Astrocyte of the spinal cord (primary cell): ENCODE measurements at places on chromosomes 12 and 14.
A peak's percentile ranks its signal among the peaks of the same experiment; 100 is the strongest.

DNA sequence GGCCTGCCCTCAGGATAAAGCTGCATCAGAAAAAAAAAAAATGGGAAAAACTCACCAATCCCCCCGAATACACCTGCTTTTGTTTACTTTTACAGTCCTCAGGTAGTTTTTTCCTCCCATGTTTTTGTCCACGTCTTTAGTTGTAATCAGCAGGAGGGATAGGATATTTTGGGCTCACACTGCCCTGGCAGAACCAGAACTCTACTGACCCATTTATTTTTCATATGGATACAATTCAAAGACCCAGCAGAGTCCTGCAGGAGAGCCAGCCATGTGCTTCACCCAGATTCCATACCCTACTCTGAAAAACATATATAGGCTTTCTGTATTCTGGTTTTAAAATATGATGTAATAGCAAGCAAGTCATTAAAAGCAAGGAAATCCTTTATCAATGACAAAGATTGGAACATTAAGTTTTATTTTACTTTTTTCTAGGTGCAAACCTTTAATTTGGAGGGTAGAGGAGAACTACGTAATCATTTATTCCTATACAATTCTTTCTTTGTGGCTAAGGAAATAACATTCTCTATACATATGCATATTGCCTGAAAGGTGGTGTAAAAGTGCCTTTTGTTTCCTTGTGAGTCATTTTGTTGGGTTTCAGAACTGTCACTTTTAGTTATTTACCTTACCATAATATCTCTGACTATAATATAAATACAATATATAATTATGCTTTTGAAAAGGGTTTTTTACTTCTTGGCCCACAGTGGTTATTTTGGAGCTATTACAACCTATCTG is 19.1 kb downstream of the DACT1 start:
- DNase-seq: no peak

- DNase-seq: peak; percentile 6
Observed at GRCh38 chr12:5872745-5873144, 72.3 kb downstream of the ANO2 start.

GRCh38 chr12:117820216-117820907 is 148.4 kb downstream of the KSR2 start:
- no peak for DNase-seq

DNA sequence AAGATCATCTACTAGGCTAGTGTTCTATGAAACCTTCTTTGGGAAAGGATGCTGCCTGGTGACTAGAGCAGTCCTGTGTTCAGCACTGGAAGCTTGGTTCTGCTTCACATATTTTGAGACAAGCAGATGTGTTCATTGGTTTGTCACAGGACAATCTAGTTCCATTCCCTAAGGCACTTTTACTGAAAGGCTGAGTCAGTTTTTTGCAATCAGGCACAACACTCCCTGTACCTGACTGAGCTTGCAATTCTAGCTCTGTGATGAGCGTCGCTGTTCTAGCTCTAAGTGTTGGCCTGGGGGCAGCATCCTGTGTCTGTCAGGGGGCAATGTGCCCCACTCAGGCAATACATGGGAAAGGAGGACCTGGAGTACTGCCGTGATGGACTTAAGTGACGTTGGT is 144.4 kb downstream of the CAND1 start:
- no peak for DNase-seq

- DNase-seq: no peak
Observed at GRCh38 chr14:64693810-64694165, 10.4 kb upstream of the PLEKHG3 start.

GRCh38 chr12:109535863-109536250 is 37.4 kb downstream of the MMAB start:
- no peak for DNase-seq

GRCh38 chr12:76003355-76003638 is 28.3 kb downstream of the PHLDA1 start:
- DNase-seq: no peak

GRCh38 chr12:123115409-123116121 is 35.3 kb downstream of the PITPNM2 start:
- peak; percentile 91 for DNase-seq

GRCh38 chr12:3216726-3217682 is 139.8 kb downstream of the TSPAN9 start:
- peak; percentile 78 for DNase-seq

DNA sequence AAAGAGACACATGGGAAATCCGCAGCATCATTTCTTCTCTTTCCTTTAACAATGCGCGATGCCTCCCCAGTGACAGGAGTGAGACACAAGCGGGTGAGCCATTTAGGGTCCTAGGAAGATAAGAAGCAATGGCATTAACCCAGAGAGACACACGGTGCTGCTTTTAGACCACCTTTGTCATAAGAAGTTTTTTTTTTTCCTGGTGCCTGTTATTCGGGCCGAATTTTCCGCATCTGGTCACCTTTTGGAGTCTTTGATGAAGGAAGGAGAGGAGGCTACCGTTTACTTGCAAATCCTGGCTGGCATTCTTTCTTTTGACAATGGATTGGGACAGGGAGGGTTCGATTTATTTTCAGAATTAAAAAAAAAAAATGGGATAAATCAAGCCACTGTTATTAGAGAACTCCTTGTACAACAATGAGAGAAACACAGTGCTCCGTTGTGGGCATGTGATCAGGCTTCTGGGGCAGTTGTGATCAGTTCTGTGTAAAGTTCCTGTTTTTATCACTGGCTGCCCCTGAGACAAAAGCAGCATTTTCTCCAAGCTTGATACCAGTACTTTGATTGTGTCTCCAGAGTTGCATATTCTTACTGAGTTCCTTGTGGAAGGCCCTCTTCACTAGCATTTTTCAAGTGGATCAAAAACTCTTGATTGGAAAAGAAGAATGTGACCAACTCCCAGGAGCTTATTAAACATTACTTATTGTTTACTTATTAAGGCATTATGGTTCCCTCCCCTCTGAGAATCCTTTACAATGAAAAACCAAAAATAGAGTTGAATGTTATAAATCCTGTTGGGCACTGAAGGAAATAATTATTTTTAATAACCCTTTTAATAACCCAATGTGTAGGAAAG is 1.1 kb downstream of the DIP2B start:
- peak; percentile 23 for DNase-seq

GRCh38 chr12:85951823-85952222 is 77.7 kb downstream of the NTS start:
- DNase-seq: peak; percentile 39

DNA sequence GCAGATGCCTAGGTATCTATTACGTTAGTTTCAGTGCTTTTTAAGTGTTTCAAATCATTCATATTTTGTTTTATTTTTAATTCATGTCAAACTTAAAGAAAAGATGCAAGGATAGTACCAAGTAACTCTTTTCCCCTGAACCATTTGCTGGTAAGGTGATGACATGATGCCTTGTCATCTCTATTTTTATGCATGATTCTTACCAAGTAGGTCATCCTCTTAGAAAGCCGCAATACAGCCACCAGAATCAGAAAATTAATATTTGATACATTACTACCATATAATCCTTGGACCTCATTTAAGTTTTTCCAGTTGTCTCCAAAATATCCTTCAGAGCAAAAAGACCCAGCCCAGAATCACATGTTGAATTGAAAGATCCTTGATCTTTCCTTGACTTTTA is 22.3 kb downstream of the ATP5MC2 start:
- DNase-seq: no peak

DNA sequence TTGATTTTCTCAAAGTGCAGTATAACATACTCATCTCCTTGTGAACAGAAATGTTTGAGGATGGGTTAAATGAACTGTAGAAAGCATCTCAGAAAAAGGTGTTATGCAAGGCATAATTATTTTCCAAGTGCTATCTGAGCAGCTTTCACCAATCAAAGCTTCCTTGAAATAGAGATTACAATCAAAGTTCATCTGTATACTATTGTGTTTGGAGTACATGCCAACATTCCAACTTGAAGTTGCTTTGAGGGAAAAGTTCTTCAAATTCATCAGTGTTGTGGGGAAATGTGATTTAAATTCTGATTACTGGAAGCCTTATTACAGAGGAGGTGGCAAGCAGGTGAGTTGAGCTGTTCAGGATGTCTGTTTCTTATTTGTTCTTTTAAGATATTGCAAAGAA is 68.2 kb downstream of the TMTC2 start:
- no peak for DNase-seq

DNA sequence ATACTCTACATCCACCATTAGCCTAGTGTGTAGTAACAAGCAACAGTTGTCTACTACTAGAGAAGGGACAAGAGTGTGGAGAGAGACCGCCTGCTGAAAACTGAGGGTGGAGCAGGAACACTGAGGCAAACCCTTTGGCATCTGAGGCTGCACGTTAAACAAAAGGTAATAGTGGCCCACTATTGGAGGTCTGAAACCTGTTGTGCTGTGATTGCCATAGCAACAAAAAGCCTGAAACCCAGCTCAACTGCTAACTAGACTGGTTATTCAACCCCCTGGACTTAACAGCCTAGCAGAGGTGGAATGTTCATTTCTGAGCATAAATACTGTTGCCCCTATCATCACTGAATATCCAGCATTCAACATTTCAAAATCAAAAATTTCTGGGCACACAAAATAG is 43.0 kb downstream of the PPP4R4 start:
- no peak for DNase-seq

- DNase-seq: no peak
Observed at GRCh38 chr14:21267431-21267845, 1.8 kb downstream of the HNRNPC start.

GRCh38 chr12:124040737-124041136 is 67.7 kb downstream of the ZNF664 start:
- DNase-seq: no peak

- no peak for DNase-seq
Observed at GRCh38 chr14:33335366-33335765, 396.7 kb downstream of the NPAS3 start.
